NCI-H2081 treated with DMSO at 0.1 percent for 48 hours (cell line): ENCODE measurements at places on chromosomes 2 and 18.

DNA sequence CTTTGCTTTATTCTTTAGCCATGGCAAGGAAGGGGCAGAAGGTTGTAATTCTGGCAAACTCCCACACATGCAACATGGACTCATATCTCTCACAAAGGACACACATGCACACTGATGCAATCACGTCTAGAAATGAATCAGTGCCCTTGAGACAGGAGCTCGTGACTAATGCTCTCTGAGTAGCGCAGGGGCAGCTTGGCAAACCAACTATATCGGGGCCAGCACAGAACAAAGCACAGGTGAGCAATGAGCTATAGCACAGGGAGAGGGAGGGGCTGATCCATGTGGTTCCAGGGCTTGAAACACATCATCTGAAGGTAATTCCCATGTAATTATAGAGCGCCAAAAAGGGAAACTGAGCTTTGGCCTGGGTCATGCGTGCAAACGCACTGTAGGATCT is 165.2 kb upstream of the KLF7 start:
- DNase-seq: no peak

DNA sequence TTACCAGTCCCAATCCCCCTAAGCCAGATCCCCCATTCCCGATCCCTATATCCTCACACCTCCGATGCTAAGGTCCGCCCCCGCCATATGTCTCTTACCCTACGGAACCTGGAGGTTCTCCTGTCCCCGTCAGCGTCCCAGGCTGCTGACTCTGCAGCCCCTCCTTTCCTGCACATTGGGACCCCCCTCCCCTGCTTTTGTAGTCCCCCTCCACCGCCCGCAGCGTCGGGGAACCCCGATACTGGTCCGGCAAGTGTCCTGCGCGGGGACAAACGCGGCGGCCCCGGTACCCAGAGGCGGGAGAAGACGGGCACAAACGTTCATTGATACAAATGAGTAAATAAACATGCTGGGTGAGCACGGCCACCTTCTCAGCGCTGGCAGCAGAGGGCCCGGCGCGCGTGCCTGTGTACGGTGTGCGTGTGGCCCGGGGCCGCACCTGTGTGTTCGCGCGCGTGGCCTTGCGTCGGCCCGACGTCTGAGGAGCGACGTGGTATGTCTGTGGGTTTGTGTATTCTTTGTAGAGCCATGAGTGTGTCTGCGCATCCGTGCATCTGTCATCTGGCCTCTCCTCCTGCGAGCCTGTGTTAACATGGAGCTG is 2.0 kb upstream of the CYP26B1 start:
- no peak for DNase-seq

- no peak for DNase-seq
Observed at GRCh38 chr2:17541531-17541950, 1.0 kb downstream of the VSNL1 start.

- no peak for DNase-seq
Observed at GRCh38 chr2:233358335-233358734, 4.0 kb downstream of the DGKD start.

- DNase-seq: no peak
Observed at GRCh38 chr2:10362898-10363454, 60.3 kb downstream of the HPCAL1 start.

DNA sequence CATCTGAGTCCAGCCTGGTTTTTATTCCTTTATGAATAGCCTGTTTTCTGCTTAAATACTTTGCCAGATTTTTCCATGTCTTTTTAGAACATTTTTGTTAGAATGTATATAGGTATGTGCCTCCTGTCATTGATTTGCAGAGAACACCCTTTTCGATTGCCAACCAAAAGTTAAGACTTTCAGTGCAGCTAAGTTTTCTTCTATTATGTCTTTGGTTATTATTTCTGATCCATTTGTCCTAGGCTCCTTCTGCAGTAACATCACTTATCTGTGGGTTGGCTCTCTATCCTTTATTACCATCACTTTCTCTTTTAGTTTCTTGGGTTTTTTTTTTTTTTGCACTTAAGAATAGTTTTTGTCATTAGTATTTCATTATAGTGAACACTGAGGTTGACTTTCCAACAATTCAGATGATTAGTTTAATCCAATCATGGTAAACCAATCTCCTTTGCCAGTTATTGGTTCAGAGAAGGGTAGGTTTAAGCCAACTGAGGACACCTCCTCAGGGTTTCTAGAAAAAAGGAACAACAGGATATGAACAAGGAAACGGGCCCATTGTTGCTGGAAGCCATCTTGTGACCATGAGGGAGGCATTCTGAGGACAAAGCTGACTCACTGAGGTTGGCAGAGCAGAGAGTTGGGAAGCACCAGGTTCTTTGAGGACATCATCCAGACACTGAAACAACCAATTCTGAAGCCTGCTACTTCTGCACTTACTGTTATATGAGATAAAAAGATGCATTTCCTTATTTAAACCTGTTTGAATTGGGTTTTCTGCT is 37.9 kb upstream of the GBX2 start:
- DNase-seq: no peak

GRCh38 chr2:167553635-167554034 is 665.4 kb downstream of the XIRP2 start:
- no peak for DNase-seq

GRCh38 chr18:34223164-34223892 is 1.4 kb downstream of the NOL4 start:
- peak; percentile 57 for DNase-seq

DNA sequence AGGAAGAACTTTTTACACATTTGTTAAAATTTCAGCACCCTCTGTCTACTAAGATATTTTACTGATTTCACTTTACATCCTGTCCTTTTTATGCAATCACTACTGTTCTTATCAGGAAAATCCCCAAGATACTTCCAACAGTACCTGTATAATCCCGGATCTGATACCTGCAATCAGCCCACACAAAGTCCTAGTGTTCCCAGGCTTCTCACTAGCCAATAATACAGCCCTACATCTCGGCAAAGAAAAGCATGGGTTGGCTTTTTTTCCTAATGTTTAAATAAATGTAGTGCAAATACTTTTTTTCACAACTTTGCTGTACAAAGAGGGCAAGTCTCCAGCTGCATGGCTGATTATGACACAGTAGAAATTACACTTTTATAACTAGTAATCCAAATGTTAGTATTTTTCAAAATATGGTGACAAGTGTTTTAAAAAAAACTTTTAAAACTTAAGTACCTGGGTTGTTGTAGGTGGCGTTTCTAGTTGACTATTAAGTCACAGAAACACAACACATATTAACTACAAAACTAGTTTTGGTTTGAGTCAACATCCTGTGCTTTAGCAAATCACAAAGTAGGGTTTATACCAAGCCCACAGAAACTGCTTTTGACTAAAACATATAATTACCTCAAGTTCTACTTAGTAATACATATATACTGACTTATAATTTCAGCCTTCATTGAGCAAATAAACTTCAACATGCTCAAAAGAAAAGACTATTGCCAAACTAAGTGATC is 19.5 kb downstream of the CNOT11 start:
- DNase-seq: no peak

DNA sequence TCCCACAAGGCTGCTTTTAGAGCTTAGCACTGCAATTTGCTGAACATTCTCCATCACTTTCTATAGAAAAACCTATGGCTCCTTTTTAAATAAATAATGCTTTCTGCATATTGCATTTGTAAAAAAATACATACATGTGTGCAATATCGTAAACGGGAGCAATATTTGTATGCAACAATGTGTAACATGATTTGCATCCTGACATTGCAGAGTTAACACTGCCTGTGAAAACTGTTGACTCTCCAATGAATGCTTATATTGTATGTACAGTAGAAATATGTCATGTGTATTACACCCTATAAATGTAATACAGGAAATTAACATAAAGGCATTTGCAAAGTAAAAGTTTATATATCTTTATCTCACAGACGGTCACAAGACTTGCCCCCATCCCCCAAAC is 135.0 kb upstream of the PIEZO2 start:
- no peak for DNase-seq

GRCh38 chr2:204691911-204692510 is 146.7 kb downstream of the PARD3B start:
- DNase-seq: no peak

GRCh38 chr2:101718479-101718878 is 21.0 kb downstream of the MAP4K4 start:
- DNase-seq: no peak

GRCh38 chr18:9175115-9175514 is 38.5 kb downstream of the ANKRD12 start:
- DNase-seq: no peak

DNA sequence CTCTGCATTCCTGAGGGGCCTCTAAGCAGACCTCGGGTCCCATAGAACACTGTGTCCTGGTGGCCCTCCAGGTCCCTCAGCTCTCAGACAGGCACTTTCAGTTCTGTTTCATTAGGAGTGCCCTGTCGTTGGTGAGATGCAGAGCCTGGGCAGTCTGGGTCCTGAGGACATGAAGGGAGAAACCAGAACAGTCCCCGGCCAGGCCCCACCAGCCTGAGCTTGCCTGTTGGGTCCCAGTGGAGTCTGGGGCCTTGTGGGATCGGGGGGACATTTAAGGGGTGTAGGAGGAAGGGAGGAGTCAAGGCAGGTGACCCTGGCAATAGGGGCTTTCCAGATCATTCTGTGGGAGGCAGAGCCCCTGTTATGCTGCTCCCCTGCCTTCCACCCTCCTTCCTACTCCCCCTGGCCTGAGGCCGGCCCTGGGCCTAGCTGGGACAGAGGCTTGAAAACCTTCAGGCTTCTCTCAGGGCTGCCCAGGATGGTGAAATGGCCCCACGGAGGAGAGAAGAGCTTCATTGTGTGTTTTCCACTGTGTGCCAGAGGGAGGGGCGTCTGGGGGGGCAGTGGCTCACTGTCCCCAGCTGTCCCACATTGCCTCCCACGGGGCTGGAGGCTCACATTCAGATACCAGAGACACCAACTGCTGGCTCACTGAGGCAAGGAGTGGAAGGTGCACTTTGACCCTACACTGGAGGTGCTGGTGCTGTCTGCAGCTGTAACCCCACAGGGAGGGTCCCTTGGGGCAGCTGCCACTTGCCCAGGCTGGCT is 26.6 kb upstream of the CATIP start:
- DNase-seq: no peak

- no peak for DNase-seq
Observed at GRCh38 chr2:234313558-234313957, 183.3 kb downstream of the ARL4C start.

DNA sequence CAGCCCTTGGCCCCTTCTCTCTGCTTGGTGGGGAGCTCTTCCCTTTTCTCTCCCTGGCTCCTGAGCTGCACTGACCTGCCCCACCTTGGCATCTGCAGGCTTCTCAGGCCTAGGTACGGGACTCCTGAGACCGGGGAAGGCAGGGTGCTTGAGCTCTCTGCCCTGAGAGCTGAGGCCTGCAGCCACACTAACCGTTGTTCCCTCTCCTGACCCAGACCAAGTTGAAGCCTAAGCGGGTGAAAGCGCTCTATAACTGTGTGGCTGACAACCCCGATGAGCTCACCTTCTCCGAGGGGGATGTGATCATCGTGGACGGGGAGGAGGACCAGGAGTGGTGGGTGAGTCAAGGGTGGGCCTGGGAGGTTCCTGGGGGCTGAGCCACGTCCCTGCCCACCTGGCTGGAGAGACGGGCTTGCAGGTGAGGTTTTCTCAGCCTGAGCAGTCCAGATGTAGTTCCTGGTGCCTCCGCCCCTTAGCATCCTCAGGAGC is 22.2 kb downstream of the ITGB1BP1 start:
- DNase-seq: no peak

GRCh38 chr18:10530852-10531251 is 5.0 kb downstream of the NAPG start:
- no peak for DNase-seq

GRCh38 chr2:208545403-208546042 is 138.9 kb downstream of the PTH2R start:
- peak; percentile 78 for DNase-seq

- DNase-seq: no peak
Observed at GRCh38 chr18:72342933-72343332, 201.2 kb downstream of the CBLN2 start.

DNA sequence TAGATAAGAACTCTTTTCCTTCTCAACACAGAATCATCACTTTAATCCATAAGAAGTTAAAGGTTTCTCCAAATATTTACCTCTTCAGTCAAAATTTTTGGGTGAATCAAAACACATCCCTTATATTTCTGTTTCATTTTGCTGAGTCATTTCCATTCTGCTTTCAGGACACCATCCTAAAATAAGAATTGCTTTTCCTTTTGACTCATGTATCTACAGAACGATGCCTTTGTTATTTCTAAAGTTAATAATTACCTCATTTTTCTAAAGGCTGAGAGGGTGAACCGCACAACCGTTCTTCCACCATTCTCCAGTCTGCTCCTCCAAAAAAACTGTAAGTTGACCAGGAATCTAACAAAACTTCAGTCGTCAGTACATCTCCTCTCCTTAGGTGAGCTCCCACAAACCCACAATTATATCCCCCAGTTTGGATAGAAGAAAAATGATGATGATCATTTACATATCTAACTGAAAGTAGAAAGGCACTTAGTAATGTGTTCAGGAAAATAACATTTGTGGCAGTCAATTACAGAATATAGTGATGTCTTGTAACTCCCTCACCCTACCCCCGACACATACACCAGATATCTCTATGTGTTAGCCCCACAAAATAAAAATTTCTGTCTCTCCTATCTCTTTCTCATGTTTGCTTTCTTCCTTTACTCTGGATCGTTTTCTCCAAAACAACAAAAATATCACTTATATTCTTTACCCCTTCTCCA is 162.5 kb downstream of the RAD51AP2 start:
- no peak for DNase-seq

DNA sequence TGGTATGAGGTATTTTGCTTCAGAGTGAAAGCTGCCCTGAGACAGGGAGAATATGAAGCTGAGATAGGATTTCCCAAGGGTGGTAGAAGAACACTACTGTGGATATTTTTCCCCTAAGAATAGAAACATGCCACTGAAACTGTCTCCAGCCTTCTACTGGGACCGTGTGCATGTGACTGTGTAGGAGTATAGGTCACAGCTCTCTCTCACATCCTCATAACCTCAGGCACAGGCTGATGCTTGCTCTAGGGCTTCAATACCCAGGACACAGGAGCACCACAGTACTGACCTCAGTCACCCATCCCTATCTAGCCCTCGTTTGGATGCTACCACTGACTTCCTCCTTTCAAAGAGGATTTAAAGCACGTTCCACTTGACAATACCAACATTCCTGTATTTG is 67.2 kb downstream of the REV1 start:
- no peak for DNase-seq

GRCh38 chr2:15201009-15201408 is 360.1 kb downstream of the NBAS start:
- DNase-seq: no peak

GRCh38 chr2:221514305-221515040 is 57.6 kb downstream of the EPHA4 start:
- DNase-seq: no peak

- DNase-seq: no peak
Observed at GRCh38 chr2:219642069-219642454, 14.6 kb downstream of the SLC4A3 start.
